Stimulated activated CD8-positive, alpha-beta memory T cell treated with anti-CD3 and anti-CD28 coated beads, Interleukin-7, amount 100 ng/mL, for 24 hours (primary cell): ENCODE measurements at places on chromosomes 11 and 22.

DNA sequence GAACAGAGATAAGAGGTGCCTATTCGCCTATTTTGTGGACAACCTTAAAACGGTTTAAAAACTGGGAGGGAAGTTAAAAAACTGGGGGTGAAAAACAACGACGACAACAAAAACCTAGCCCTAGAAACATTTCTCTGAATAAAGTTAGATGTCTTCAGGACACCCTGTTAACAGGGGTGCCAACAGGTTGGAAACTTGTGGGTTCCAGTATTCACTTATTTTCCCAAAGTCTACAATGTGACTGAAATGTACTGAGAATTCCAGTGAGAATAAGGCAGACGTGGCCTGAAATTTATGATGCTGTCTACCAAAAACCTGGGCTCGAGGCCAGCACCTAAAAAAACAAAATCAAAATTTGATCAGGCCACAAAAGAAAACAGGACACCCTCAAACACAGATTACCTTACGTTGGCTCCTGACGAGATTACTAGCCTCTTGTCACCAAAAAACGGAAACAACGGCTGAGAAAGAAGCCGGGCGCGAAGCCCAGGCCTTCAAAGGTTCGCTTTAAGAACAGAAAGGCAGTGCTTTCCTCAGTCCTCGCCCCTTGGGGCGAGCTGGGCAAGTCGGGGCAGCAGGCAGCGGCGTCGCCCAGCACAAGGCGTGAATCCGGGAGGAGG is 906 bp downstream of the CCDC90B start:
- no peak for DNase-seq

DNA sequence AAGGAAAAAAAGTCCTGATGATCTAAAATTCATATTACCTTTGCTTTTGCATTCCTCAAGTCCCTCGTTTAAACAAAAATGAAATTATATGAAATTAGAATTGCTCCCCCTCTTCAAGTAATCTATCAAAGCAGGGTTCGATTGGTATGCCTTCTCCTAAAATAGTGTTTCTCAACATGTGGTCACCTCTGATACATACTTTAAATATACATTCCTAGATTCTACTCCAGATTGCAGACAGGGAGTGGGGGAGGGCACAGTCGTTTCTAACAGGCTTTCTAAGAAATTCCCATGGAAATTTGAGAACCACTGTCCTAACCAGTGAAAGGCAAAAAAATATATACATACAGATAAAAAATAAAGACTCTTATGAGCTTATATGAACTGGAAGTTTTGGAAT is 22.6 kb upstream of the IRAG1 start:
- DNase-seq, result no peak

- DNase-seq, result no peak
Measured at GRCh38 chr11:128879817-128880216, 11.3 kb upstream of the KCNJ5 start.

DNA sequence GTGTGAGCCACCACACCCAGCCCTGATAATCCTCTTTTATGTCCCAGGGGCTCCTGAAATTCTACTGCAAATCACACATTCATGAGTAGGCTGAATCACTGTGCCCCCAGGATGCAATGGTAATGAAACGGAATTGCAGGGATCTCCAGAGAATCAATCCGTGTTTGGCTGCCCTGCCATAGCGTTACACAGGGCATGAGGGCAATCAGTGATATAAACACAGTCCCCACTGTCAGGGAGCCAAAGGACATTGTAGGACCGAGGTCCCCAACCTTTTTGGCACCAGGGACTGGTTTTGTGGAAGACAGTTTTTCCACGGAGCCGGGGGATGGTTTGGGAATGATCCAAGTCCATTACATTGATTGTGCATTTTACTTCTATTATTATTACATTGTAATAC is 9.0 kb upstream of the PLA2G6 start:
- DNase-seq, result no peak

DNA sequence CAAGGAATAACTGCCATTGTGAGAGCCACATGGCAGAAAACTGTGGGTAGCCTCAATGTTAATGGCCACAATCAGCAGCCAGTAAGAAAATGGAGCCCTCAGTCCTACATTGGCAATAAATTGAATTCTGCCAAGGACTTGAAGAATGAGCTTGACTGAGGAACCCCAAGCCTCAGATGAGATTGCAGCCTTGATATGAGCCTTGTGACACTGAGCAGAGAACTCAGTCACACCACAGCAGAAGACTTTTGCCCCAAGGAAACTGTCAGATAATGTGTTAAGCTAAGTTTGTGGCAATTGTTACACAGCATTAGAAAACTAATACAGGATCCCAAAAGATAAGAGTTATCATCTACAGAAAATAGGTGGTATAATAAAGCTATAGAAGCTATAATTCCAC is 2.4 kb upstream of the TTC17 start:
- DNase-seq, result no peak

- no peak for DNase-seq
Measured at GRCh38 chr22:30246814-30247376, 336 bp upstream of the LIF start.

DNA sequence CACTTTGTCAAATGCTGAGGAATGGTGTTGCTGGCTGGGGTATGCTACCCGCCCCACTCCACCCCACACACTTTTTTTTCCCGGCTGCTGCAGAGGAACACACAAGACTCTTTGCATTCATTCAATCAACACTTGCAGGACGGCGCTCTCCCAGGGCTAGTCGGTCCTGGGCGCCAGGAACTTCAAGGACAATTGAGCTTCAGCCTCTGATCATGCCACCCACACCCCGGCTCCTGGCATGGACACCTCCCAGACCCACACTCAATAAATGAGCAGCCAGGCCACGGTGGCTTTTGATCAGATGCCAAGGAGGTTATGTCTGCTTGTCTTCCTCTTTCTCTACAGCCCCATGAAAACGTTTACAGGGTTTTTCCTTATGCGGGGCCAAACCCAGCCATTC is 19.8 kb downstream of the TPST2 start:
- no peak for DNase-seq

GRCh38 chr11:109775686-109776085 is 317.5 kb upstream of the ZC3H12C start:
- DNase-seq, result no peak

- no peak for DNase-seq
Measured at GRCh38 chr11:5013012-5013411, 18.4 kb downstream of the OR51L1 start.

GRCh38 chr11:61555051-61555969 is 25.6 kb downstream of the SYT7 start:
- no peak for DNase-seq

DNA sequence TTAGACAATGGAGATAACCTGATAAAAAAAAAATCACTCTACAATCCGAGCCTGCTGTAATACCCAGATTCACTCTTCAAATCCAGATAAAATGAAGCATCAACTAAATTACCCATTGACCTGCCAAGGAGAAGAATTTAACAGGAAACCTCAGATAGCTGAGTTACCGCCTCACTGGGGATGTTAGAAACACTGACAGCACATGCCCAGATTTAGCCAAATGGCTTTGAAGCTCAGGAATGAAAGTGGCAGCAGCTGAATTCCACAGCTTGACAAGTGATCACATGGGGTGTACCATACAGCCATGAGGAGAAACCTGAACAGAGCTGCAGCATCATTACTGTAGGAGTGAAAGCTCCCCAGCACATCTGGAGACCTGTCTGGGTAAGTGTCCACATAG is 807.6 kb downstream of the DLG2 start:
- no peak for DNase-seq

DNA sequence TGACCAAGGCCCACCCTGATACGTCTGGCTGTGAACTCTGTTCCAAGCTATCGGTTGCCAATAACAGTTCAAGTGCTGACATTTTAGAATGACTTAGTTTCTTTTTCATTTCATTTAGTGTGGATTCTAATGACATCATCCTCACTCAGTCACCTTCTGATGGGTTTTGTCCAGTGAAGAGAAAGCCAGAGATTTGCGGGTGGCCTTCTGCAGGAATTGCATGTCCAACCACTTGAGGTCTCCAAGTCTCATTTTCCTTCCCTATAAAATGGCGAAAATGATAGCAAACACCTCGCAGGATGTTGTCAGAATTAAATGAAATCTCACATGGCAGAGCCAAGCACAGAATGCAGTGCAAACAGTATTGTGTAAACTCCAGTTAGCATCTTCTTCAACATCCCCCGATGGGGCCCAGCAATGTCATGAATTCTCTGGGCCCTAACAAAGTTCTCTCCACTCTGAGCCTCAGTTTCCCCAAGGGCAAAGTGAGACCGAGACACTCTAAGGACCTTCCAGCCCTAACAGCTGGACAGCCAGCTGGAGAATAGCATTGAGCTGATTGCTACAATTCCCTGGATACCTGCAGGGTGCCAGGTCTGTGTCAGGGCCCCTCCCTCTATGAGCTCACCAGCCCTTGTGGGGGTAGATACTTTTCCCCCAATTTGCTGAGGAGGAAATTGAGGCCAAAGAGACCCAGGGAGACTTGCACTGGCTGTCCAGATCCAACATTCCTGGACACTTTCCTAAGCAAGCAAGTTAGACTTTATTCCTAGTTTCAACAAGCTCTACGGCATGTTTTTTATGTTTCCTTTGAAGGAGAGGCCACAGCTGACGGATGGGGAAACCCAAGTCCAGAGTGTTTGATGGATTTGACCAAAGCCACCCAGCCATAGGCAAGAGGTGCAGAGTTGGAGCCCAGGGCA is 286.7 kb downstream of the MN1 start:
- DNase-seq, result no peak

GRCh38 chr11:113865873-113866272 is 9.5 kb downstream of the USP28 start:
- no peak for DNase-seq

- no peak for DNase-seq
Measured at GRCh38 chr11:109998921-109999320, 94.3 kb upstream of the ZC3H12C start.

DNA sequence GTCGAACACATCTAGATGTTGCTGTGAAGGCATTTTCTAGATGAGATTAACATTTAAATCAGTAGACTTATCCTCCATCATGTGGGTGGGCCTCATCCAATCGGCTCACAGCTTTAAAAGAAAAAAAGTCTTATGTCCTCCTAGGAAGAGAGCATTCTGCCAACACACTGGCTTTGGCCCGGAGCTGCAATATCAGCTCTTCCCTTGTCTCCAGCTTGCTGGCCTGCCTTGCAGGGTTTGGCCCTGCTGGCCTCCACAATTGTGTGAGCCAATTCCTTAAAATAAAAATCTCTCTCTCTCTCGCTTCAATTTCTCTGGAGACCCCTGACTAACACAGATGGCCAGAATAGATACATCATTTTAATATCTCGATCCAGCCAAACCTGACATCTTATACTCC is 13.1 kb upstream of the ABCC8 start:
- DNase-seq, result no peak

DNA sequence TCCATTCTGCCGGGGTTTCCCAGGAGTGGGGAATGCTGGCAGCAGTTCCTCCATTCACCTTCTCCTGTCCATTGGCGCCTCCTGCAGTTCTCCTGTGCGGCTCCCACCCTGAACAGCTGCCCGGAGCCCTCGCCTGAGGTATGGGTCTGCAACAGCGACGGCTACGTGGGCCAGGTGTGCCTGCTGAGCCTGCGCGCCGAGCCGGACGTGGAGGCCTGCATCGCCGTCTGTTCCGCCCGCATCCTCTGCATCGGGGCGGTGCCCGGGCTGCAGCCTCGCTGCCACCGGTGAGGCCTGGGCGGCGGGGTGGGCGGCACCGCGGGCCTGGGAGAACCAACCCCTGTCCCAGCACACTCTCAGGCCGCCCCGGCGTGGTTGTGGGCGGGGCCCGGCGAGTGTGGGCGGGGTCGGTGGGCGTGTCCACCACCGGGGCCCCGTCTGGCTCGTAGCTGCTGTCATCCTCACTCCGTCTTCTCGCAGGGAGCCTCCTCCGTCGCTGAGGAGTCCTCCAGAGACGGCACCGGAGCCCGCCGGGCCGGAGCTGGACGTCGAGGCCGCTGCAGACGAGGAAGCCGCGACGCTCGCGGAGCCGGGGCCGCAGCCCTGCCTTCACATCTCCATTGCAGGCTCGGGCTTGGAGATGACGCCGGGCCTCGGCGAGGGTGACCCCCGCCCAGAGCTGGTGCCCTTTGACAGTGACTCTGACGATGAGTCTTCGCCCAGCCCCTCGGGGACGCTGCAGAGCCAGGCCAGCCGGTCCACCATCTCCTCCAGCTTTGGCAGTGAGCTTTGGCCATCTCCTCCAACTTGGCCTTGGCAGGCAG is 14.0 kb upstream of the RELT start:
- no peak for DNase-seq

DNA sequence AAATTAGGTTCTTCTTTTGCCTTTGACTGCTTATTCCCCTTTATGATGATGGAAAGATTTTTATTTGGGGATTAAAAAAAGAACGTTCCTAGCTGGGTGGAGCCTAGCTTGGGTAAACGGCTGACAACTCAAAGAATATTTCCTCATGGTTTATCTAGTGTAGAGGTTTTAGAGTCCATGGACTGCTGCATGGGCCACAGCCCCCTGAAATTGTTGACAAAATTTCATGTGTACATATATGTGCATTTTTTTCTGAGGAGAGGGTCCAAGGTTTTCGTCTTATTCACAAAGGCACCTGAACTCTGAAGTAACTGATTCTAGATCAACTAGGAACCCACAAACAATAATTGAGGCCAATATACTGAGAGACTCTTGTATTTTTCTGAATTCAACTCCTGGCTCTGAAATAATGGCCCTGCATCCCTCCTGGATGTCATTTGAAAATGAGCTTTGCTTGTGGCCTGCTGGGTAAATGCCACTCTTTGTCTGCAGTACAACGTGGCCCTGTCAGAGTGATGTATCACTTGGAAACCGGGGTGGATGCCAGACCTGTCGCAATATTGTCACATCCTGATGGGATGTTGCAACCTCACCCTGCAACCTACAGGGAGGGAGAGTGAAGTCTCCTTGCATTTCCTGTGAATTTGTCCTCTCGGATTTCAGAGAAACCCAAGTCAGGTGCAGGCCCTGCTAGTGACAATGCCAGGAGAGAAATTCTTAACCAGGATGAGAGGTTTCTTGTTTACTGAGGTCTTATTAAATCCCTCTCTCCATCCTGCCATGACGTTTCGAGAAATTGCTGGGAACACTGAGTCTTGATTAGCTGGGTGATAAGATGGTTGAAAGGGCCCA is 33.8 kb downstream of the EHF start:
- DNase-seq, result no peak

GRCh38 chr22:29313126-29313575 is 2.3 kb downstream of the RASL10A start:
- no peak for DNase-seq

DNA sequence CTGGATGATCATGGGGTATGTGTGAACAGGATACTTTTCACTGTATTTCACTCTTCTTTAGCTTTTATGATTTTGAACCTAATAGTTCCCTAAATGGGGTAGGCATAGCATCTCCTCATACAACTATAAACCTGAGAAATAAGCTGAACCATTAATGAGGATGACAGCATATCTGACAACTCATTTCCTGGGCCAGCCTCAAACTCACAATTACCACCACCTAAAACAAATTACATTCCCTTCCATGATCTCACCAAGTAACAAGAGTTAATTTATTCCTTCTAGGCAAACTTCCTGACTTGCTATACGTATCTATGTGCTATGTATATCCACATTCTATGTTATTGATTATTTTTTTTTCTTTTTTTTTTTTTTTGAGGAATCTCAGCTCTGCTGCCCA is 23.0 kb downstream of the SIK3 start:
- DNase-seq, result no peak
